ENCODE measurements at places on chromosomes 7 and 10. TPM values are rescaled to one million over a fixed set of nuclear protein-coding genes. Genes with fewer than 3 reads are reported as not detected.

Gene CNNM1
- total RNA-seq, result not detected

- no peaks in the 10 kb centered on the region for H3K4me1 ChIP-seq
- peak; percentile 37 for DNase-seq
- H3K36me3 ChIP-seq, result no peaks in the 10 kb centered on the region
- no peak overlapping the region for H3K4me3 ChIP-seq
- peaks cover 9% of the 10 kb centered on the region for H3K27me3 ChIP-seq
- no peak overlapping the region for H3K27ac ChIP-seq
Measured at GRCh38 chr7:19121977-19122588, 4.6 kb upstream of the TWIST1 start.

Gene SPDYE9
- total RNA-seq, result not detected

Gene AOAH
- total RNA-seq, result 1.1 TPM

Gene DDC
- not detected for total RNA-seq

All from HCT116 (cell line).